ENCODE measurements at places on chromosomes 12 and 14. TPM values are rescaled to one million over a fixed set of nuclear protein-coding genes. Genes with fewer than 3 reads are reported as not detected.
A peak's percentile ranks its signal among the peaks of the same experiment; 100 is the strongest.

DNA sequence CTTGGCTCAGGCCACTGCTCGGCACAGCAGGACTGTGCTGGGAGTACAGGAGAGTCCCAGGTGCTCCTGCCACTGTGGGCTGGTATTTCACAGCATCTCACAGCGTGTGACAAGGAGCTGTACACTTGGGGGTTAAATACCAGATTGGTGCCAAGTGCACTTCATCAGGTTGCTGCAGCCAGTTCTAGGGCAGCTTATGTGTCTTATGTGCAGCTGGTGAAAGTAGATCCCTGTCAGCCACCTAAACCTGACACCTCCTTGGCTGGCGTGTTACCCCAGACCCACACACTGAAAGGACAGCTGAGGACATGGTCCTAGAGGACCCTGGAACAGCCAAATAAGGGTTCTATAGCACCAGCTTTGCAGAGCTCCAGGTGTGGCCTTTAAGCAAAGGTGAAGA lies 18.9 kb downstream of the PLEKHH1 start:
- no peaks in the 10 kb centered on the region for H3K36me3 ChIP-seq
- H3K4me3 ChIP-seq, result no peak overlapping the region
- H3K27ac ChIP-seq, result no peak overlapping the region
- H3K4me1 ChIP-seq, result no peaks in the 10 kb centered on the region
- DNase-seq, result no peak

The UNC79 gene
- total RNA-seq, result 0.33 TPM

DNA sequence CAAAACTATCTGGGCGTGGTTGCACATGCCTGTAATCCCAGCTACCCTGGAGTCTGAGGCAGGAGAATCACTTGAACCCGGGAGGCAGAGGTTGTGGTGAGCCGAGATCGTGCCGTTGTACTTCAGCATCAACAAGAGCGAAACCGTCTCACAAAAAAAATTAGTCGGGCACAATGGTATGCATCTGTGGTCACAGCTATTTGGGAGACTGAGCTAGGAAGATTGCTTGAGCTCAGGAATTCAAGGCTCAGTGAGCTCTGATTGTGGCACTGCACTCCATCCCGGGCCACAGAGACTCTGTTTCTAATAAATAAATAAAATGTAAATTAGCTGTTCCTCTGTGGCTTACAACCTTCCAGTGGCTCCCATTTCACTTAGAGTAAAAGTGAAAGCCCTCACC lies 28.0 kb downstream of the RCOR1 start:
- no peak for DNase-seq
- H3K27ac ChIP-seq, result no peak overlapping the region

GRCh38 chr12:62328296-62328921 lies 68.2 kb downstream of the USP15 start:
- H3K4me1 ChIP-seq, result no peaks in the 10 kb centered on the region
- no peak overlapping the region for H3K4me3 ChIP-seq
- H3K27ac ChIP-seq, result no peak overlapping the region
- no peaks in the 10 kb centered on the region for H3K36me3 ChIP-seq
- no peaks in the 10 kb centered on the region for H3K27me3 ChIP-seq

- DNase-seq, result no peak
- no peak overlapping the region for H3K27ac ChIP-seq
- H3K36me3 ChIP-seq, result no peaks in the 10 kb centered on the region
- H3K27me3 ChIP-seq, result no peaks in the 10 kb centered on the region
- no peaks in the 10 kb centered on the region for H3K4me1 ChIP-seq
Observed at GRCh38 chr12:87430444-87430843, 598.8 kb downstream of the C12orf50 start.

The MMP17 gene
- total RNA-seq, result 6.1 TPM

DNA sequence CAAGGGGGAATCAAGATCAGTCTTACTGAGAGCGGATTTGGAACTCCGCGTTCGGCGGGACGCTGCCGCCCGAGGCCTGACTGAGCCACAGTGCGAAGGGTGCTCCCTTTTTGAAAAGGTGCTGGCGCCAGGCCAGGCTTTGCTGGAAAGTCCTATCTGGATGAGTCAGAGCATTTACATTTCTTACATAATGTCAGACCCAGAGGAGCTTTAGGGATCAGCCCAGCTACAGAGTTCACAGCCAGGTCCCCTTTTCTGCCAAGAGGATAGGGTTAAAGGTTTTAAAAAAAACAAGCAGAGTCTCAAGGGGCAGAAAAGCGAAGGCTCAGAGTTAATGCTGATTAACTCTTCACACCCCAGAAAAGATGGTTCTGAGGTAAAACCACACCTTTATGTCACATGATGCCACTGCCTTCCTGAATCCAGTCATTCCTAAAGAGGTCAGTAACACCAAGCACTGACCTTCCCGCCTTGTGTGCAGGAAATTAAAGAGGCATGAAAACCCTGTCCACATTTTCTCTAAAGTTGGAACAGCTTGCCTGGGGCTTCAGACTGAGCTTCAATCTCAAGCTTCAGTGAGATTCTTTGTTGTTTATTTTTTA lies 11.7 kb upstream of the FBXL14 start:
- no peaks in the 10 kb centered on the region for H3K27me3 ChIP-seq
- no peaks in the 10 kb centered on the region for H3K36me3 ChIP-seq
- DNase-seq, result peak; percentile 97
- H3K27ac ChIP-seq, result peak overlapping the region; percentile 81
- peaks cover 39% of the 10 kb centered on the region for H3K4me1 ChIP-seq
- peak overlapping the region; percentile 27 for H3K4me3 ChIP-seq

GRCh38 chr12:117334051-117334450 lies 27.4 kb downstream of the NOS1 start:
- H3K27ac ChIP-seq, result no peak overlapping the region
- no peak for DNase-seq
- no peaks in the 10 kb centered on the region for H3K36me3 ChIP-seq
- H3K27me3 ChIP-seq, result no peaks in the 10 kb centered on the region
- no peaks in the 10 kb centered on the region for H3K4me1 ChIP-seq
- no peak overlapping the region for H3K4me3 ChIP-seq

DNA sequence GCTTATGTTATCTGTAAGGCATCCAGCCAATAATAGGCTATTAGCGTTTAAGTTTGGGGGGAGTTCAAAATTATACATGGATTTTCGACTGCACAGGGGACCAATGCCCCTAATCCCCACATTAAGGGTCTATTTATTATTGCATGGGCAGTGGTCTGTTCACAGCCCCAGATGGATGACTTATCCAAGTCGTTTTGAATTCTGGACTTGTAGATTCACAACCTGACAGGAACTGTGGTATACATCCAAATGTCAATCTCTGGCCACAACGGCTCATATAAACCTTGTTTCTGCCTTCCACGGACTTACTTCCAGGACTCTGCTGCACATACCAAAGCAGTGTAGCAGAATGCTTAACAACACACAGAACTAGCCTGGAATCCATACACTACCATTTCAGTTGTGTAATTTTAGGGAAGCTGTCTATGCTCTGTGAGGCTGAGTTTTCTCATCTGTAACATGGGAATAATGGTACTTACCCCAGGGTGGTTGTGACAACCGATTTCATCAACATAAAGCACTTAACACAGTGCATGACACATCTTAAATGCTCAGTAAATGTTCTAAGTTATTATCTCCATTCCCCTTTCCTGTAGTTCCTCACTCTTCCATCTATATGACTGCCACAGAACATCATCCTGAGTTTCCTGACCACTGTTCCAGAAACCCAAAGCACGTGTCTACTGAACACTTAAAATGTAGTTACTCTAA lies 3.7 kb downstream of the DDX24 start:
- no peak overlapping the region for H3K4me3 ChIP-seq
- no peak overlapping the region for H3K27ac ChIP-seq
- no peak for DNase-seq
- no peaks in the 10 kb centered on the region for H3K4me1 ChIP-seq

DNA sequence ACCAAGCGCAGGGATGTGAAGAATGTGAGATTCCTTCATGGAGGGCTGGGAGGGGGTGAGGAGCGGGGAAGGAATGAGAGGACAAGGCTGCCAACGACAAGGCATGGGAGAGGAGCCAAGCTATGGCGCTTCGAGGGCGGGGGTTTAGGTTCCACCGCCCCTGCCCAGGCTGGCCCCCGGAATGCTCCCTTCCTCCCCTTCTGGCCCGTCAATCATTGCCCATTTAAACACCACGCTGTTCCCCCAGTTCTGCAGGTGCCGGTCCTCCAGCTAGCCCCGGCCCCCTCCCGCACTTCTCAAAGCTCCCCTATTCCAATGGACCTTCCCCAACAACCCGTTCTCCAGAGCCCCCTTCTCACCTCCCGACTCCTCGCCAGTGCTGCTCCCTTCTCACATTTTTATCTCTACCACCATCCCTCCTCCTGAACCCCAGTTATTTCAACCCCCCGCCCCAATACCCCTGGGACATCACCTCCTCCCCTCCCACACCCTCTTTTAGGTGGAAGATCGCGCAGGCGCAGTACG lies 428 bp downstream of the RNF41 start:
- H3K27me3 ChIP-seq, result no peaks in the 10 kb centered on the region
- peak overlapping the region; percentile 98 for H3K27ac ChIP-seq
- peak; percentile 88 for DNase-seq
- no peaks in the 10 kb centered on the region for H3K4me1 ChIP-seq
- peak overlapping the region; percentile 83 for H3K4me3 ChIP-seq
- H3K36me3 ChIP-seq, result no peaks in the 10 kb centered on the region

The RDH16 gene
- total RNA-seq, result 0.49 TPM

DNA sequence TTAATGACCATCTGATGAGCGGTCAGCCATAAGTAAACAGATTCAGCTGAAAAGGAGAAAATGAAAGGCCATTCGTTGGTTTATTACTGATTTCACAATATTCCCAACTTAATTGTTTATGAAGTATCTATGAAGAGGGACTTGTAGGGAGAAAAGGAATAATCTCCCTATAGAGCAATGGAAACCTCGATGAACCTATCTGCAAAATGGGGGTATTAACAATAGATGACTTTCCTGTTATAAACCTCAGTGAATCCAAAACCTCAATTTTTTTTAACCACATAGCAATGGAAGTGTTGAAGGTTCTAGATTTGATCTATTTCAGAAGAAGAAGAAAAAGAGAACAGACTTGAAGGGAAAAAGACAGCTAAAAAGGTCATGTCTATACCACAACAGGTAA lies 2.0 kb downstream of the WIF1 start:
- H3K36me3 ChIP-seq, result no peaks in the 10 kb centered on the region
- H3K4me3 ChIP-seq, result no peak overlapping the region
- peaks cover 9% of the 10 kb centered on the region for H3K4me1 ChIP-seq
- no peak for DNase-seq

GRCh38 chr12:43028826-43029225 lies 439.3 kb upstream of the PRICKLE1 start:
- no peak for DNase-seq
- no peak overlapping the region for H3K27ac ChIP-seq
- H3K4me1 ChIP-seq, result no peaks in the 10 kb centered on the region
- H3K36me3 ChIP-seq, result no peaks in the 10 kb centered on the region
- no peak overlapping the region for H3K4me3 ChIP-seq

DNA sequence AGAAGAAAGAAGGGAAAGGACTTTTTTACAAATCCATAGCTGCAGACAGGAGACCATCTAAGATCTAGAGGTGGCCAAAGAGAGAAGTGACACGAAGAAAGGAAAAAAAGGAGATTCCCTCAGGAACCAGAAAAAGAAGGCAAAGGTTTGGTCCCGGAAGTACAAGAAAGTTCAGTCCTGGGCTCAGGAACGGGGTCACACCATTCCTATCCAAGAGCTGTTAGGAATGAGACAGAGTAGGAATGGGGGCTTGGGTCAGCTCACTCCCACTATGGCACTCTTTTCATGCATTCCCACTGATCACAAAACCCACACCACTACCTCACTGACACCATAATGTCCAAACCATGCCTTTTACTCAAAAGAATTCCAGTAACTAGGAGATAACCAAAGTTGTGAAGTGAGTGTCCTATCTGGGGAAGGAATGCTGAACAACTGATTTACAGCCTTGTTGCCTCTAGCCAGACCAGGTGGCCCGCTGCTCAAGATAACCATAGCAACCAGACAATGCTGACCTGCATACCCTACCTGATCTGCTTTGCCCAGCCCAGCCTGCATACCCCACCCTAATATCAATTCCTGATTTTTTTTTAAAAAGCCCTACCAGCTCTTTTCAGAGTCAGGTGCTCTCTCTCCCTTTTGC lies 8.4 kb downstream of the PPP2R3C start:
- no peak for DNase-seq
- H3K4me1 ChIP-seq, result no peaks in the 10 kb centered on the region
- H3K27me3 ChIP-seq, result no peaks in the 10 kb centered on the region
- peaks cover 36% of the 10 kb centered on the region for H3K36me3 ChIP-seq
- H3K27ac ChIP-seq, result no peak overlapping the region

The TSPAN11 gene
- total RNA-seq, result 11.1 TPM

- H3K27ac ChIP-seq, result no peak overlapping the region
- no peak for DNase-seq
- H3K4me3 ChIP-seq, result no peak overlapping the region
- H3K4me1 ChIP-seq, result peaks cover 32% of the 10 kb centered on the region
- H3K27me3 ChIP-seq, result no peaks in the 10 kb centered on the region
- no peaks in the 10 kb centered on the region for H3K36me3 ChIP-seq
Observed at GRCh38 chr14:104743461-104744380, 9.2 kb upstream of the SIVA1 start.

DNA sequence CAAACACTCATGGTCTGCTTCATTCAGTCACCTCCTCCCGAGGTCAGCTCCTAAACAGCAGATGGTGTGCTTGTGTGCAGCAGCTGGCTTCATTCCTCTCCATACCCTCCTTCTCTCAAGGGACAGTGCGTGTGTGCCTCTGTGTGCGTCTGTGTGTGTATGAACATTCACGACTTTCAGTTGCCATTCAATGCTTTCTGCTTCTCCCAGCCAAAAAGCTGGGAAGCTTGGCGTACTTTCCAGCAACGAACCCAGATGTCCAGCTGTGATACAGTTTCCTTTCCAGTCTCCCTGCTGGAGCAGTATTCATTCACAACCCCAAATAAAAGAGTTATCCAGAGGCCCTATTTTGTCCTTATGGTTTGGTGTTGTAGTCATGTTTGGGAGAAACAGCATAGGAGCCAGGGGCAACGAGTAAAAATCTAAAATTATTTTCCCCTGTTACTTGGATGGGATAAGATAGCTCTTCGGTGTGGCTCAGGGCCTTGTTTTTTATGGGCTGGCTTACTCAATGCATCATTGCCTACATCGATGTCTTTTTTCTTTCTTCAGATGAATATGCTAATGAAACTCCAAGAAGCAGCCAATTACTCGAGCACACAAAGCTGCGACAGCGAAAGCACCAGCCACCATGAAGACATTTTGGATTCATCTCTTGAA lies 379.3 kb downstream of the NAV3 start:
- no peaks in the 10 kb centered on the region for H3K27me3 ChIP-seq
- H3K36me3 ChIP-seq, result no peaks in the 10 kb centered on the region
- H3K4me3 ChIP-seq, result no peak overlapping the region
- peaks cover 13% of the 10 kb centered on the region for H3K4me1 ChIP-seq
- DNase-seq, result no peak
- no peak overlapping the region for H3K27ac ChIP-seq

The GLIPR1L2 gene
- total RNA-seq, result not detected
